Left ventricle myocardium superior (tissue), 1 donor: ENCODE measurements at places on chromosomes 12 and 14.

DNA sequence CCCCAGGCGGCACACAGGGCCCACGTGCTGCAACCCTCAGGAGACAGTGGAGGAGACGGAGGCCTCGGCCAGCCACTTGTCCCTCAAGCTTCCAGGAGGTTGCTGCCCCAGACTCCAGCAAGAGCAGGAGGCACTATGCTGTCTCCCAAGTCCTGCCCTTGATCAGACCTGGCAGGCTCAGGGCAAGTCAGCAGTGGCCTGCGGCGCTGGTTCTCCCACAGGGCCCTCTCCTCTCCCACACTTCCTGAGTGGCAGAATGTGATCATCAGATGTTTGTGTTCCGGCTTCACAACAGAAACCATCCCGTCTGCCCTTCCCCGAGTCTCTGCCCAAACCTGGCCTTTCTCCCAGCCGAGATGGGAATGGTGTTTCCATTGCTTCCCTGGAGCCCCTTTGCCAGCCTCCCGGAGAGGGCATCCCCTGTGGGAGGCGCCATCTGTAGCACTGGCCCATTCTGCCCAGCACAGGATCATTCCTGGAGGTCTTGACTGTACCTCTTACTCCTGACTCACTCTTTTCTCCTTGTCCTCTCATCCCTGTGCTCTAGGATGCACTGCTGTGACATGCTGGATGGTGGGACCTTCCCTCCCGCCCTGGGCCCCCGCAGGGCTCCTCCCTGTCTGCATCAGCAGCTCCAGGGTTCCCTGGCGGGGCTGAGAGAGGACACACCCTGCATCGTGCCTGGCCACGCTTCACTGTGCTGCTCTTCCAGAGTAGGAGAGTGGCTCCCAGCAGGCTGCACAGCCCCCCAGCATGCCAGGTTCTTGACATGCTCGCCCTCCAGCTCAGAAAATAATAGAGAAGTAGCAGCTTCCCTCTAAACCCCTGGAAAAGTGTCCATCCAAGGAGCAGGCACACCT, 114.7 kb upstream of the FKBP4 start:
- DNase-seq, result no peak

- DNase-seq, result no peak
Measured at GRCh38 chr14:89959853-89960445, 4.2 kb downstream of the TDP1 start.

DNA sequence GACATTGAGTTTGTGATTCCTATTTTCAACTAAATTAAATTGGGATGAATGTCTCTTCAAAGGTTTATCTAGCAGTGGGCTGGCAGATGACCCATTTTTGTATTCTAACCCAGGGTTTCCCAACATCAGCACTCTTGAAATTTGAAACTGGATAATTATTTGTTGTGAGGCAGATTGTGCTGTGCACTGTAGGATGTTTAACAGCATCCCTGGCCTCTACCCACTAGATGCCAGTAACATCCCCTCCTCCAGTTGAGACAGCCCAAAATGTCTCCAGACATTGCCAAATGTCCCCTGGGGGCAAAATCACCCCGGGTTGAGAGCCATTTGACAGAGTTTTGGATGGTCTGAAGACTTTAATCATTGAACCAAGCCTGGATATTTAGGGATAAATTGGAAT, 11.1 kb downstream of the DAAM1 start:
- no peak for DNase-seq

DNA sequence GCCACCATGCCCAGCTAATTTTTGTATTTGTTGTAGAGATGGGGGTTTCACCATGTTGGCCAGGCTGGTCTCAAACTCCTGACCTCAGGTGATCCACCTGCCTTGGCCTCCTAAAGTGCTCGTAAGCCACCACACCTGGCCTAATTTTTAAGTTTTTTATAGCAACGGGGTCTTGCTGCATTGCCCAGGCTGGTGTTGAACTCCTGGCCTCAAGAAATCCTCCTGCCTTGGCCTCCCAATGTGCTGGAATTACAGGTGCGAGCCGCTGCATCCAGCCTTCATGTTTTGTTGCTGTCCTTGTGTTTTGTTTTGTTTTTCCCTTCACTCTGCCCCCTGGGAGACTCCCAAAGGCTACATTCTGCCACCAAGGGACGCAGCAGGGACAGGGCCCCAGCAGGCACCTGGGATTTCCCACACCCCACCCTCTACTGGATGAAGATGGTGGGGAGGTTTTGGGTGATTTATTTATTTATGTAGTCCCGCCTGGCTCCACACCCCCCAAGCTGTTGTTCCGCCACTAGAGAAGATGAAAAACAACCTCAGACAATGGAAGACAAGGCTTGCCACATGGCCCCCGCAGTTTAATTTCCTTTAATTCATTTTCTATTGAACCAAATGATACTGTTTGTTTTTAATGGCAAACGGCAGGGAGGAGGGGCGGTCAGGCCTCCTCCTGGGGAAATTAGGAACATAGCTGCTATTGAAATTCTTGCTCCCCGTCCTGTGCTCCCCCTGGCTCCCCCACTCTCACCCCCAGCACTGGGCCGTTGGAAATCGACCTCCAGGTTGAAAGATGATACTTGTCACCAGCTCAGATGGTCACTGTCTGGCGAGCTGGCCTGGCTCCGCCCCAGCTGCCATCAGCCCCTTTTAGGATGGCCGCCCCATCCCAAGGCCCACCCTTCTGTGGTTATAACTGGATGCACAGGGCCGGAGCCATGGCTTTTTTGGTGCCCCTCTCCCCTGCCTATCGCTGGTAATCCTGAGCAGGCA, 70.3 kb downstream of the RNFT2 start:
- no peak for DNase-seq

GRCh38 chr12:53292426-53292825, 2.9 kb upstream of the PFDN5 start:
- DNase-seq, result no peak

- DNase-seq, result no peak
Measured at GRCh38 chr14:59849411-59850130, 21.0 kb downstream of the RTN1 start.

- no peak for DNase-seq
Measured at GRCh38 chr12:116138364-116138763, 139.1 kb downstream of the MED13L start.
